Activated CD4-positive, CD25-positive, alpha-beta regulatory T cell (primary cell): ENCODE measurements at places on chromosomes 5 and 9.

DNA sequence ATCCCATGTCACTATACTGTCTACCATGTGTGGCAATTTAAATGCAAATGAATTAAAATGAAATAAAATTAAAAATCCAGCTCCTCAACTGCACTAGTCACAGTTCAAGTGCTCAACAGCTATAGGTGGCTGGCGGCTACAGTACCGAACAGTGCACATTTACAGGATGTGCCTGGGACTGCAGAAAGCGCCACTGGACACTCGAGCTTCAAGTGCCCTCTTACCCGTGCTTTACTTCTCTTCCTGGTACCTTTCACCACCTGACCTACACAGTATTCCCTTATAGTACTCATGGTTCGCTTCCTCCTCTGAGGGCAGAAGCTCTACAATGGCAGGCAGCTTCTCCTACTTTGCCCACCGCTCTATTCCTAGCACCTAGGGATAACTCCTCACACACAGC is 166.6 kb downstream of the FANCC start:
- DNase-seq, result no peak

DNA sequence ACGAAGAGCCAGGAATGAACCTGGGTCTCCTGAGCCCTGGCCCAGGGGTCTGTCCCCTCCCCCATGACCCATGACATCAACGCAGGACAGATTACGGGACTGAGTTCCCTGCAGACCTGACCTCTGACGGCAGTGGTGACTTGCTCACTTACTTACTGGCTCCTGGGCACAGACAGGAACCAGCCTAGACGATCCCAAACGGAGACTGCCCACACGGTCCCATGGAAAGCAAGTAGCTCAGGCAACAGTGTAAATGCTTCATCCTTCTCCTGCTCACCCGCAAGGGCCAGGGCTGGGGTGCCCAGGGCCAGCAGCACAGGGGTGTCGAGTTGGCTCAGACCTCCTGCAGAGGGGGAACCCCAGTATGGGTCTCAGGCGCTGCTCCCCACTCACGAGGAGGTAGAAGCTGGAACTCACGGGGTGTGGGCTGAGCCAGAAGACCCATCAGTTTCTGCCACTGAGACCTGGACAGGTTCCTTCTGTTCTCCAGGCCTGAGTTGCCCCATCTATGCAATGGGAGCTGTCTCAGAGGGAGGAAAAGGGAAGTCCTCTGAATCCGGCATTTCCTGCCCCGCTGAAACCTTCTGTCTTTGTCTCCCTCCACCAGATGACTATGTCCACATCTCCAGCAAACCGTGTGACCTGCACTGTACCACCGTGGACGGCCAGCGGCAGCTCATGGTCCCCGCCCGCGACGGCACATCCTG is 5.6 kb downstream of the ADAMTSL2 start:
- no peak for DNase-seq

- no peak for DNase-seq
Observed at GRCh38 chr5:138408023-138408422, 30.8 kb upstream of the REEP2 start.

DNA sequence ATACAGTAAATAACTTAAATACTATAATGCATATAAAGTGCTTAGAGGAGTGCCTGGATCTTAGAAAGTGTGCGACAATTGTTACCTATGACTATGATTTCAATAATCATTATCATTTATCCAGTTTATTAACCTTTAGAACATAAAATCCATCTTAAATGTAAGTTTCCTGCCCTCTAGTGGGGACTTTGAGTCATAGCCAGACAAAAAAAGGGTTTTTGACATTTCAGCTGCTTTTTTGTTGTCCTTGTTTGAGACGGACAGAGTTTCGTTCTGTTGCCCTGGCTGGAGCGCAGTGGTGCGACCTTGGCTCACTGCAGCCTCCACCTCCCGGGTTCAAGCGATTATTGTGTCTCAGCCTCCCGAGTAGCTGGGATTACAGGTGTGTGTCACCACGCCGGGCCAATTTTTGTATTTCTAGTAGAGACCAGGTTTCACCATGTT is 9.7 kb upstream of the C9orf152 start:
- DNase-seq, result no peak

DNA sequence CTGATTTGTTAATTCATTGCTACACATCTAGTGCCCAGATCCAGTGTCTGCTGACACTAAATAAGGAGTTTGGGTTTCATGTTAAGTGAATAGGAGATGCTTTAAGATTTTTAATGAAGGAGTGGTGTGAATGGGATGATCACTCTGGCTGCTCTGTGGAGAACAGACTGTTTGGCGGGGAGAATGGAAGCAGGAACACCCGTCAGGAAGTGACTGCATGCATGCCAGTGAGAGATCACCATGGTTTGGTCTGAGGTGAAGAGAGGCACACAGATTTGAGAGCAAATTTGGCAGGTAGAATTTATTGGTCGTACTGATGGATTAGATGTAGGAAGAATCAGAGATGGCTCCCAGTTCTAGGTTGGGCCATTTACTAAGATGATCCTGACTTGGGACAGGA is 19.8 kb downstream of the ATP6V0E1 start:
- no peak for DNase-seq

DNA sequence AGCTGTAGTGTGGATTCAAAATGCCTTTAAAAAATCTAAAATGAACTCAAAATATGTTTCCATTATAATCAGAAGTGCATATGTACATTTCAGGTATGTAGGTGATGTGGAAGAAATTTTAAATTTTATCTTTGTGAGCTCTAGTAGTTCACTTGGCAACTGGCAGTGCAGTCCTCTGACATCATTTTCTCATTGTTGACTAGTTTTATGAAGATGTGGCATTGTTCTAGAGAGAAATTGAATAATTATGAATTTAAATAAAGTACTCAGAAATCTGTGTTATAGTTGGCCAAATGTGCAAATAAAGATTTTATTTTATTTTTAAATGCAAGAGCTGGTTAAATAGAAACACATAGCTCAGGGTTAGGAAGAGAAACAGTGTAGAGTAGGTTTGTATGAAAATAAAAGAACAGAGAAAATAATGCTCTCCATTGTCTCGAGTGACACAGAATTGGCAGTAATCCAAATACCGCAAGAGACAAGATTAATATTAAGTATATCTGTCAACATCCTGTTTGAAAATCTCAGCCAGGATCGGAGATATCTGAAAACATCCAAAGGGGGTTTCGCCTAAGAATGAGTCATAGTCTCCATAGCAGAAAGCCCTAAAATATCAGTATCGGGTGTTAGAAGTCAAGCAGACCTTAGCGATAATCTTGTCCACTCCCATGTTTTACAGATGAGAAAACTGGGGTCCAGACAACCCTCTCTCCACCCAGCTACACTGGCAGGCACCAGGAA is 189.4 kb downstream of the CCDC192 start:
- no peak for DNase-seq

DNA sequence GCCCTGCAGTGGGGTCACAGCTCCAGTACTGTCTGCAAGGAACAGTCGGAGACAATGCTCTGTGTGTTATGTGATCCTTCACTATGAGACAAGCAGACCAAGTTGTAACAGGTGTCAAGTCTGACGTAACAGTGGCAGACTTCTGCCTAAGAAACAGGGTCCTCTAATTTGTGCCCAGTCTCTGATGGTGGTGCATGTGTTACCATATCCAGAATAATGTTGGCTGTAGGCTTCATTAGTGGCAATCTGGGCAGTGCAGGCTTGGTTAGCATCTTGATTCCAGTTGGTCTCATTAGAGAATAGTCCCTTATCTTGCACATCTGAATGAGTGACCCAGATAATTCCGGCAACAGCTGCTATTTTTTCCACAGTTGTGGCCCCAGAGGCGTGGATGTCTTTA is 33.8 kb downstream of the ZNF131 start:
- no peak for DNase-seq

DNA sequence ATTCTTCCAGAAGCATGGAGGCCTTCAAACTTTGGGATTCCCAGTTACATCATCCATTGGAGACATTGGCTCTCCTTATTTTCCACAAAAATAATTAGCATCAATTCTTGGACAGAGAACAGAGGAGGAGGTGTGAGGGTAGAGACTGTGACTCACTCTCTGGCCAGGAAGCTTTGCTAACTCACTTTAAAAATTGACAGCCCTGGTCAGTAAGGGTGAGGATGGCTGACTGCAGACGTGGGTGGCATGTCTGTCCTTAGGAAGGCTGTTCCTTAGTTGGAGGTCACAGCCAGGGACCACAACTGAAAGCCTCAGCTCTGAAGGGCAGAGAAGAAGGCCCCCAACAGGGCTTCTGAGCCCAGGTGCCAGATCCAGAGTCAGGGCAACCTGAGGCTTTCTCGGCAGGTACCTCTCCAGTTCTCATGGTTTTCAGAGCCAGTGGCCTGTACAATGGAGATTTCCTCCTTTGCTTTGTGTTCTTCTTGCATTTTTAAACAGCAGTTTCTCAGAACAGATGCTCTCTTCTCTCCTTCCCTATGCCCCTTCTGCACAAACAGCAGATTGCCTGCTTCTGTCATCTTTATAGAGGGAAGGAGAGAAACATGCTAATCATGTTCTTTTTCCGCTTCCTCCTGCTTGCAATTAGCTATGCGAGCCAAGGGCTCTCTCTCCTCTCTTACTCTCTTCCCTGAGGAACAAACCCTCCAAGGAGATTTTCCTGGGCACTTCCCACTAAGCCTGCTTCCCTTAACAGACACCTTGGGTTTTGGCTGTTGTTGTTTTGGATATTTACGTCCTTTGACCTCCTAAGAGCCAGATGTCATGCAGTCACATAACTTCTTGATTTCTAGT is 92.5 kb upstream of the ZNF366 start:
- no peak for DNase-seq

GRCh38 chr9:130780865-130781504 is 54.1 kb upstream of the ABL1 start:
- no peak for DNase-seq

- no peak for DNase-seq
Observed at GRCh38 chr9:1619915-1620710, 395.0 kb upstream of the SMARCA2 start.

DNA sequence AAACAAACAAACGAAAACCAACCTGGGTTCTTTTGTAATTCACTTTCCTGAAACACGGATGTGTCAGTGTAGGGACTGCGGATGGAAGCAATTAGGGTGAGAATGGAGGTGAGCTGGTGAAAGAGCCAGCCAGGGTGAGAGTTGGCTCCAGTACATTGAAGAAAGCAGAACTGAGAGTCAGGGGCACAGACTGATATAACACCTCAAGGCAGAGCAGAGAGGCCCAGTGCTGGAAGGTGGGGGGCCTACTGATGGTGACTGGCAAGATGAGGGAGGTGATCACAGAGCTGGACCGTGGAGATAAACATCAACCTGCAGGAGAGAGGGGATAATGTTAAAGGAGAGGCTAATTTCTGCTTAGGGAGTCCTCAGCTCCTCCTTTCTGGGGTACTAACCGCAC is 221.1 kb downstream of the MAN2A1 start:
- no peak for DNase-seq

GRCh38 chr5:126613941-126614592 is 13.3 kb downstream of the PHAX start:
- DNase-seq, result no peak

- DNase-seq, result no peak
Observed at GRCh38 chr9:134824583-134824982, 56.0 kb upstream of the FCN2 start.

DNA sequence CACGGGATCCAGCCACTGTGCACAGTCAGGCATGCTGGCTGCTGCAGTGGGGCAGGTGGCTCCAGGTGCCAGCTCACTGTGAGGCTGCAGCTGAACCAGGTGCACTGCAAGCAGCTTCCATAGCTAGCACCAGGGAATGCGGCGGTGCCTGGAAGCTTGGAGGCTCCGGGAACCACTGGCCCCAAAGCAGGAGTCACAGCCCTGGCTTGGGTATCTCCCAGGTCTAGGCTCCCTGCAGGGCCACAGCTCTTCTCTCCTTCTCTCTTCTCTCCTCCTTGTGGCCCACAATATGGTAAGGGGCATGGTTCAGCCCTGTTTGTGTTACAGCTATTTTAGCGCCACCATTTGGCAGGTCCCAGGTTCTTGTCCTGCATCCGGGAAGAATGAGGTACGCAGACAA is 6.7 kb upstream of the MTMR12 start:
- DNase-seq, result no peak

GRCh38 chr9:124386201-124386600 is 29.0 kb downstream of the PSMB7 start:
- no peak for DNase-seq

- no peak for DNase-seq
Observed at GRCh38 chr9:7579351-7579750, 220.2 kb downstream of the DMAC1 start.
